ENCODE measurements at places on chromosomes 6 and 20. TPM values are rescaled to one million over a fixed set of nuclear protein-coding genes. Genes with fewer than 3 reads are reported as not detected.

GRCh38 chr6:107699697-107700325 lies 124.3 kb downstream of the SCML4 start:
- no peak overlapping the region for H3K27ac ChIP-seq
- no peak overlapping the region for H3K4me3 ChIP-seq
- H3K4me1 ChIP-seq = no peaks in the 10 kb centered on the region
- H3K27me3 ChIP-seq = no peaks in the 10 kb centered on the region
- no peaks in the 10 kb centered on the region for H3K36me3 ChIP-seq
- peak; percentile 29 for DNase-seq

GRCh38 chr6:64505312-64505711 lies 869.7 kb downstream of the PHF3 start:
- no peak for DNase-seq
- no peaks in the 10 kb centered on the region for H3K36me3 ChIP-seq
- H3K27ac ChIP-seq = no peak overlapping the region
- H3K27me3 ChIP-seq = no peaks in the 10 kb centered on the region
- no peak overlapping the region for H3K4me3 ChIP-seq

DNA sequence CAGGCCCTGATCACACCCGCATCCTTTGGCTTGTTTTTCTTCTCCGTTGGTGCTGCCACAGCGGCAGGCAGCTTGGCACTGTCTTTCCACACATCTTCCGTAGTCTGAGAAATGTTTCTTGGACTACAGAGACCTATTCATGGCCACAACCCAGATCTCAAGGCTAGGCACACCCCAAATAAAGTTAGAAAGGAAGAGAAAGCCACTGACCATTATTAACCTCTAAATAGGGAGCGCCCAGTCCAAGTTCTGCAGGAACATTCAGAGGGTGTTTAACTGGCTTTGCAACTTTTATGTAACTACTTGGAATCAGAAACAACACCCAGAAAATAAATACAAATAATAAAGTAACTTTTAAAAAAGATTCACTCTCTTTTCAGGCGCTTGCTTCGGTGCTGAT lies 124.8 kb upstream of the NEDD9 start:
- no peaks in the 10 kb centered on the region for H3K27me3 ChIP-seq
- H3K27ac ChIP-seq = peak overlapping the region; percentile 73
- H3K4me3 ChIP-seq = no peak overlapping the region
- no peaks in the 10 kb centered on the region for H3K36me3 ChIP-seq
- no peak for DNase-seq

DNA sequence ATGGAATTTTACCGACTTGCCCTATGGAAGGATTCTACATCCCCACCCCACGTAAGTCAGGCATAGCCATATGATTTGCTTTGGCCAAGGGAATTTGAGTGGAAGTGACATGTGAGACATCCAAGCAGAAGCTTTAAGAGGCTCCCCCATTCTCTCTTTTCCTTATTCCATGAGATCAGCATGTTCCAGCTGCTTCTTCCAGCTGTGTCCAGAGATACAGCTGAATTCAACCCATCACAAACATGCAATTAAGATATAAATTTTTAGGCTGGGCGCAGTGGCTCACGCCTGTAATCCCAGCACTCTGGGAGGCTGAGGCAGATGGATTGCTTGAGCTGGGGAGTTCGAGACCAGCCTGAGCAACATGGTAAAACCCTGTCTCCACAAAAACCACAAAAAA lies 16.0 kb upstream of the YWHAB start:
- H3K4me3 ChIP-seq = no peak overlapping the region
- H3K4me1 ChIP-seq = peaks cover 12% of the 10 kb centered on the region
- no peak for DNase-seq

DNA sequence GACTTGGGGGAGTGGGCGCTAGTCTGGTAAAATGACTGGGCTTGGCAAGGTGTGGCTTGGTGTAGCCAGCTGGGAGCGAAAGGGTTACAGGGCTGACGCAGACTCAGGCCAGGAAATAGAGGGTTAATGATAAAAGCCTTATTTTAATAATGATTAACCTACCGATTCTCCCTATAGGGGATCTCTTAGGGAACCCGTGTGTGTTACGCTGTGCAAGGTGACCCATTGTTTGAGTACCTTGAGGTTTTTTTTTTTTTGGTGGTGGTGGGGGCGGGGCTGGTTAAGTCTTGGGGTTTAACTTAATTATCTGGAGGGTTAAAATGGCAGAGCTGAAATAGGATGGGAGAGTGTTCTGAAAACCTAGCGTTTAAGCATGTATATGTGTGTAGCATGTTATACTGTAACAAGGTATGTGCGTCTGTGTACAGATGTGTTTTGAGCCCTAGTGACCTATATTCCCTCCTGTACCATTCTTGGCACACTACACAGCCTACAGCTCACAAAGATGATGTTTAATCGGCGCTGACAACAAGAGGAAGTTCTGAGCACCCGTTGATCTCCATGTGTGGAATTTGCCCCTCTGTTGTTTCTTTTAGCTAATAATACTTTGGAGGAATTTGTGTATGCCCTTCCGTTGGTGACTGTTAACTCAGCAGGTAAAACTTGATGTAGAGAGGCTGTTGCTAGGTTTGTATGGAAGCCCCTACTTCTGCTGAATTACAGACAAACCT lies 1.3 kb downstream of the CARMIL1 start:
- DNase-seq = no peak
- H3K27me3 ChIP-seq = no peaks in the 10 kb centered on the region
- peak overlapping the region; percentile 74 for H3K4me3 ChIP-seq
- peaks cover 17% of the 10 kb centered on the region for H3K4me1 ChIP-seq
- H3K36me3 ChIP-seq = no peaks in the 10 kb centered on the region

- peaks cover 7% of the 10 kb centered on the region for H3K27me3 ChIP-seq
- H3K27ac ChIP-seq = peak overlapping the region; percentile 74
These were observed 4.2 kb upstream of the TFAP2A start for GRCh38 chr6:10418862-10419748.

- H3K27ac ChIP-seq = no peak overlapping the region
- no peaks in the 10 kb centered on the region for H3K4me1 ChIP-seq
- no peaks in the 10 kb centered on the region for H3K27me3 ChIP-seq
- no peak overlapping the region for H3K4me3 ChIP-seq
These were observed 204.6 kb downstream of the CD83 start for GRCh38 chr6:14321992-14322772.

GRCh38 chr6:154942770-154943169 lies 52.3 kb upstream of the TIAM2 start:
- H3K27me3 ChIP-seq = no peaks in the 10 kb centered on the region
- no peaks in the 10 kb centered on the region for H3K4me1 ChIP-seq
- H3K36me3 ChIP-seq = no peaks in the 10 kb centered on the region
- no peak for DNase-seq

DNA sequence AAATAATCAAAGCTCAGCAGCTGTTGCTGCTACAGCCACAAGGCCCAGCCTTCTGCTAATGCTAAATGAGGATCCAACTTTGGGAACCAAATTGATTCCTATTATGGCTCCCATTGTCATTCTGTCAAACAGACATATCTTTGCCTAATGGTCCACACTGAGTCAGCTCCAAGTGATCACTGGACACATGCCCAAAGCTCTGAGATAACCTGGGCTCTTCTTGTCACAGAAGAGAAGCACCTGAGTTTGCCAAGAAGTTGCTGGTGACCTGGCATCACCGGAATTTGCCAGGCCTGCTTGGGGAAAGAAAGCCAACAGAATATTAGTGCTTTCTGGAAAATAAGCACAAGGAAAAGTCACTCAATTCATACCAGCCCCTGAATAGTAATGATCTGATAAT lies 5.8 kb downstream of the TNFRSF21 start:
- no peak overlapping the region for H3K27ac ChIP-seq
- H3K4me1 ChIP-seq = peaks cover 7% of the 10 kb centered on the region
- H3K36me3 ChIP-seq = no peaks in the 10 kb centered on the region

- no peak overlapping the region for H3K4me3 ChIP-seq
- DNase-seq = no peak
- peaks cover 56% of the 10 kb centered on the region for H3K4me1 ChIP-seq
- no peaks in the 10 kb centered on the region for H3K36me3 ChIP-seq
- H3K27ac ChIP-seq = no peak overlapping the region
These were observed 48.8 kb upstream of the CDH22 start for GRCh38 chr20:46357030-46357514.

- H3K27ac ChIP-seq = no peak overlapping the region
- H3K4me1 ChIP-seq = no peaks in the 10 kb centered on the region
- no peak for DNase-seq
- no peaks in the 10 kb centered on the region for H3K36me3 ChIP-seq
- H3K27me3 ChIP-seq = no peaks in the 10 kb centered on the region
These were observed 215.0 kb downstream of the THBS2 start for GRCh38 chr6:169038691-169039090.

GRCh38 chr6:1720620-1721322 lies 111.1 kb downstream of the FOXC1 start:
- no peaks in the 10 kb centered on the region for H3K27me3 ChIP-seq
- no peaks in the 10 kb centered on the region for H3K4me1 ChIP-seq
- no peaks in the 10 kb centered on the region for H3K36me3 ChIP-seq
- no peak overlapping the region for H3K27ac ChIP-seq
- H3K4me3 ChIP-seq = no peak overlapping the region
- no peak for DNase-seq

DNA sequence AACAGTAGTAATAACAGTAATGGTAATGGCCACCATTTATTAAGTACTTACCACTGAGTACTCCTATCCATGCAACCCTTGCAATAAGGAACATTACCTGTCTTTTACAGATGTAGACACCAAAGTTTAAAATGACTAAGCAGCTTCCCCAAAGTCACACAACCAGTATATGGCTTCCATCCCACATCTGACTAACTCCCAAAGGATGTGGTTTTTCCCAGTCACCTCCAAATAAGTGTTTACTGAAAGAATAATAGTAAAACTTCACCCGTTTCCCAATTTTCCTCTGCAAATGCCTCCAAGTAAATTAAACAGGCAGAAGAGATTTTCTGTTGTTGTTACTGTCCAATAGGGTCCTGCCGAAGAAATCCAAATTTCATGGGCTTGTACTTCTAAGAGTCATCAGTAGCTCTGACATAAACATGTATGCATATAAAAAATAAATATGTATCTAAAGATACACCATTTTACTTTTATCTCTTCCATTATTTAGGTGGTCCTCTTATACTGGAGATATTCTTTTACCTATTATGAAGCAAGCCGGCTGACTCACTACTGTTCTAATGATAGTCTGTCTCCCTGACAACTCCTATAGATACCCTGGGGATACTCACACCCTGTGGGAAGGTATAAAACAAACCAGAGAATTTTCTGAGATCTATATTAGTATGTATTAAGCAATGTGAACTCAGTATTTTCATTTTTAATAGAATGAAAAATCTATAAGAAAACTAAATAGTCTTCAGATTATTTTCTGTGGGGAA lies 77.9 kb upstream of the ID4 start:
- H3K27me3 ChIP-seq = no peaks in the 10 kb centered on the region
- no peak overlapping the region for H3K4me3 ChIP-seq
- H3K4me1 ChIP-seq = no peaks in the 10 kb centered on the region
- H3K27ac ChIP-seq = no peak overlapping the region

DNA sequence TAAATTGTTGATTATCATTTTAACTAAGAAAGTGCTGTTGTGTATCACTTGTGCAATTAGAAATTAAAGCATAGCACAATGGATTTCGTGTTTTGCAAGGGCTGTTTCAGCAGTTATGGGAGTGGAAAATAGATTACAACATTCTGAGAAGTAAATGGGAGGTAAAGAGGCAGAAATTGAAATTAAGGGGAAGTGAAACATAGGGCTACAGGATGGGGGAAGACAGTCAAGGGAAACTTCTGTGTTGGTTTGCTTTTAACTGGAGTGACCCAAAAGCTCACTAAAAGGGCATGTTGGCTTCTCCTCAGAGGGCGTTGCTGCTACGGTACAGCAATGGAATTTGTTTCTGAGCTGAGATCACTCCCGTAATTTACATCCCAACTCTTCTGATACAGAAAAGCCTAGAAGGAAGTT lies 147.5 kb downstream of the BCAS1 start:
- H3K36me3 ChIP-seq = no peaks in the 10 kb centered on the region
- peak overlapping the region; percentile 67 for H3K27ac ChIP-seq
- no peak for DNase-seq
- H3K4me1 ChIP-seq = peaks cover 29% of the 10 kb centered on the region
- no peaks in the 10 kb centered on the region for H3K27me3 ChIP-seq

- DNase-seq = no peak
- H3K27me3 ChIP-seq = no peaks in the 10 kb centered on the region
- H3K4me3 ChIP-seq = no peak overlapping the region
- peaks cover 8% of the 10 kb centered on the region for H3K4me1 ChIP-seq
- no peaks in the 10 kb centered on the region for H3K36me3 ChIP-seq
These were observed 121.7 kb upstream of the MLIP start for GRCh38 chr6:53989504-53989903.

DNA sequence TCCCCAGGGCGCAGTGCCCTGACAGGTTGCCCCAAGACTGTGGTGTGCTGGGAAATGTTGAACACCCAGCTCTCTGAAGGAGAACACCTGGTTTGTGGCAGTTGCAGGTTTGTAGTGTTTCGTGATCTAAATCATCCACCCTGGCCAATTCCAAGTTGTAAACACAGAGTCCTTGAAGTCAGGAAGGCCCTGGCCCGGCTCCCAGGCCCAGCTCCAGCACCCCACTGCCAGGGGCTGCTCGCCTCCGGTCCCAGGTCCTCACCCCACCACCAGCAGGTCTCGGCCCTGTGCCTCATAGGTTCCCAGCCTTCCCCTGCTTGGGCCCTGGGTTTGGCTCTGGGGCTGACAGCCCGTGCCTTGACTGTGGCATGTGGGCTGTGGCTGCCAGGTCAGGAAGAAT lies 121.4 kb upstream of the MLN start:
- no peaks in the 10 kb centered on the region for H3K4me1 ChIP-seq
- H3K27ac ChIP-seq = no peak overlapping the region
- H3K36me3 ChIP-seq = no peaks in the 10 kb centered on the region
- no peak overlapping the region for H3K4me3 ChIP-seq
- DNase-seq = no peak

Gene FAM83D
- total RNA-seq = 20.4 TPM

Gene SMOC2
- total RNA-seq = 22.1 TPM

Gene PARD6B
- total RNA-seq = 4.7 TPM

Gene TRMT6
- total RNA-seq = 9.6 TPM

Gene ATP9A
- total RNA-seq = 35.8 TPM

Gene BACH2
- 6.4 TPM for total RNA-seq

Gene PLEKHG1
- total RNA-seq = 38.5 TPM
